OCI-LY7 (cell line): ENCODE measurements at places on chromosomes 3 and 15.
A peak's percentile ranks its signal among the peaks of the same experiment; 100 is the strongest.

DNA sequence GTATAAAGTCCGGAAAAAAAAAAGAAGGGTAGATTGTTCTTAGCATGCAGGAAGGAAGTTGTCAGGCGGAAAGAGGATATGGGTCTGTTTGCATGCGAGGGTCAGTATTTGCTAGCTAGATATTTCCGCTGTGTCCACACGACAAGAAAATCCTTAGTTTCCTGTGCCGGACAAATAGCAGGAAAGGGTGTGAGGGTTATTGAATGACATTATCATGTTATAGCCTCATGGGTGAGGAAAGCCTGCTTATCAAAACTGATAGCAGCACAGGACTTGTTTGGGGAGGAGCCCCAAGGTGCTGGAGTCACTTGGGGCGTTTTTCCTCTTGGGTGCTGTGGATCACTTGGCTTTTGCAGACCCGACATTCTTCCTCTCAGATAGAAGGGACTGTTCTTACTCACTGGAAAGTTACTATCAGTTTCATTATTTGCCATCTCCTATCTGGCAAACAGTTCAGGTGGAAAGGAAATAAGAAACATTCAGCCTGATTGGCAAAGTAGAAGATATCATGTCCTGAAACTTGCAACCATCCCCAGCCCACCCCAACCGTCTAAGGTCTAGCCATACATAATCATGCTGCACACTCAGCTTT, 127.2 kb upstream of the DPH6 start:
- no peak for DNase-seq

- no peak for DNase-seq
Measured at GRCh38 chr15:89847101-89847500, 32.4 kb upstream of the ANPEP start.

DNA sequence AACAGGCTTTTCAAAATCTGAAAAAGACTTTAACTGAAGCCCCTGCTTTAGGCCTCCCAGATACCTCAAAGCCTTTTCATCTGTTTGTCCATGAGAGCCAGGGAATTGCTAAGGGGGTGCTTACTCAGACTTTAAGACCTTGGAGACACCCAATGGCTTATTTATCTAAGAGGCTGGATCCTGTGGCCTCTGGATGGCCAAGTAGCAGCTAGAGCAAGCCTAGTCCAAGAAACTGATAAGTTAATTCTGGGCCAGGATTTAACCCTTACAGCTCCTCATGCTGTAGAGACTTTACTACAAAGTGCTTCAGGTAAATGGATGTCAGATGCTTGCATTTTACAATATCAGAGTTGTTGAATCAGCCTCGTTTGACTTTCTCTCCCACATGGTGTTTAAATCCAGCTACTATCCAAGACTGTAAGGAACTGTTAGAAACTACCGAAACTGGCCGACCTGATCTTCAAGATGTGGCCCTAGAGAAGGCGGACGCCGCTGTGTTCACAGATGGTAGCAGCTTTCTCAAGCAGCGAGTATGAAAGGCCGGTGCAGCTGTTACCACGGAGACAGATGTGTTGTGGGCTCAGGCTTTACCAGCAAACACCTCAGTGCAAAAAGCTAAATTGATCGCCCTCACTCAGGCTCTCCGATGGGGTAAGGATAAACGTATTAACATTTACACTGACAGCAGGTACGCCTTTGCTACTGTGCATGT, 3.3 kb downstream of the DET1 start:
- DNase-seq = no peak

- peak; percentile 81 for DNase-seq
Measured at GRCh38 chr15:84598250-84598649, 2.6 kb upstream of the ZSCAN2 start.

DNA sequence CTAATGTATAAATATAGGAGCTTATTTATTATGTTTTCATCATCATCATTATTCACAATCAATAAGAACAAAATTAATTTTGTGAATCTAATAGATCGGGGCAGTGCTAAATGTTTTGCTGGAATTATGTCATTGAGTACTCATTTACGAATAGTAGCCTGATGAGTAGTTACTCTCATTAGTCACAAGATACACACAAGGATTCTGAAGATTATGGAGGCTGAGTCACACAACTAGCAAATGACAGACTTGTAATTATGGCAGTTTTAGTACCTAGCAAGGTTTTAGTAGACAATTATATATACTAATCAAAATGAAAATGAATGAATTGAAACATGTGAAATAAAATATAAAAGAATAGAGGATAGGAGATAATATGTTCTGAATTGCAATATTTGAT, 954.2 kb downstream of the CADM2 start:
- no peak for DNase-seq

GRCh38 chr15:63052077-63052841, 9.7 kb downstream of the TPM1 start:
- DNase-seq = no peak
